Epithelial cell of umbilical artery (primary cell): ENCODE measurements at places on chromosomes 1 and 21. TPM values are rescaled to one million over a fixed set of nuclear protein-coding genes. Genes with fewer than 3 reads are reported as not detected.

Gene GIPC2
- total RNA-seq, result 12.7 and 29.3 TPM in 2 replicates

Gene FAM151A
- total RNA-seq, result not detected in 2 replicates

Gene PAQR6
- under 0.01 and 0.15 TPM in 2 replicates for total RNA-seq

Gene GJA9
- total RNA-seq, result not detected in 2 replicates

Gene ZSWIM5
- 0.30 and 0.32 TPM in 2 replicates for total RNA-seq

Gene PADI3
- total RNA-seq, result not detected in 2 replicates
